Femur (tissue), 1 donor: ENCODE measurements at places on chromosomes 2 and 18.

- DNase-seq: no peak
Measured at GRCh38 chr18:57542812-57543427, 43.6 kb downstream of the FECH start.

DNA sequence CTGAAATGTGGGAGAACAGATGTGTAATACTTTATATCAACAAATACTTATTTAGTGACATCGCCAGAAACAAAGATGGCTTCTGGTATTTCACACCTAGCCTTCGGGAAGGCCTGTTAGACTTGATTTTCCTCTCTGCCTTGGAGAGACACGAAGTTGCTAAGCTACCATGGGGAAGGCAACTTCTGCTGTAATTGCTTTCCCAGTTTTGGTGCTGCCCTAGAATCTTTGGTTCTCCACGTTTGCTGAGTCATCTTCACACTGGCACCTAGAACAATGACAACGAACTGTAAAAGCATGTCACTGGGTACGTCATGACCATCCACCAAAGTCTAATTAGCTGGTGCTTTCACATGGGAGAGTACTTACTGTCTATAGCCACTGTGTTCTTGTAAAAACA is 58.7 kb upstream of the ACTR3 start:
- DNase-seq: no peak

GRCh38 chr2:65282477-65283053 is 54.9 kb downstream of the ACTR2 start:
- no peak for DNase-seq

GRCh38 chr2:190599073-190599472 is 49.8 kb upstream of the NAB1 start:
- no peak for DNase-seq

DNA sequence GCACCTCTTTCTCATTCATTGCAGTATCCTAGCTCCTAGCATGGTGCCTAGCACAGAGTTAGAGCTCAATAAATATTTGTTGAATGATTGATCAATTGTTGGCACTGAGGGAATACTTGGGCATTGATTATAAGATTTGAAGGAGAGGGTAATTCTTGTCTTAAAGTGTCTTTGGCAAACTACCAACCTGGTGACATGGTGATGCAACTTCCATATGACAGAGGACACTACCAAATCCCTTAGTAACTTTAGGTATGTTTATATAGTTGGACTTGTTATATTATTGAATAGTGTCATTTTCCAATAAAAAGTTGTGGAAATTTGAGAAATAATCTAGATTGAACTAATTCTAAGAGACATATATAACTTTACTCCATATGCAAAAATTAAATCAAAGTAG is 58.6 kb upstream of the CHMP1B start:
- no peak for DNase-seq
